C1 segment of cervical spinal cord (tissue), 14 donors: ENCODE measurements at places on chromosomes 7 and 10.

- DNase-seq: no peak
Observed at GRCh38 chr7:6402041-6402440, 45.7 kb downstream of the DAGLB start.

GRCh38 chr7:142590830-142591457 lies 158.3 kb upstream of the PRSS1 start:
- DNase-seq: no peak

DNA sequence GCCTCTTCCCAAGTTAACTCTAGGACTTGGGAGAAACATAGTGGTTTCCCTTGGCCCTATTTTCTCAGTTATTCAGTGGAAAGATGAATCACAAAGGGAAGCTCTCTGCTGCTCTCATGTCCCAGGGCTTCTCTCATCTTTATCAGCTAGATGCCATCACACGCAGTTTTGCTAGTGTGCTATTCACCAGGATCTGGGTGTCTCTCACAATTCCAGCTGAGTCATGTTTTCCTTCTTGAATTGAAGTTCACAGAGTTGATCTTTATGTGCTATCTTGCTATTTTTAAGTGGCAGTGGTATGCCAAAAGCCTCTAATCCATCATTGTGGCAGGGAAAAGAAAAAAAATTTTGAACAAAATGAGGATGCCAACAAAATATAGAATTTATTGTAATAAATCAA lies 101.3 kb downstream of the TWIST1 start:
- no peak for DNase-seq

- no peak for DNase-seq
Observed at GRCh38 chr10:87635498-87636312, 24.0 kb upstream of the PAPSS2 start.

GRCh38 chr10:109851616-109852474 lies 71.5 kb downstream of the XPNPEP1 start:
- DNase-seq: no peak

DNA sequence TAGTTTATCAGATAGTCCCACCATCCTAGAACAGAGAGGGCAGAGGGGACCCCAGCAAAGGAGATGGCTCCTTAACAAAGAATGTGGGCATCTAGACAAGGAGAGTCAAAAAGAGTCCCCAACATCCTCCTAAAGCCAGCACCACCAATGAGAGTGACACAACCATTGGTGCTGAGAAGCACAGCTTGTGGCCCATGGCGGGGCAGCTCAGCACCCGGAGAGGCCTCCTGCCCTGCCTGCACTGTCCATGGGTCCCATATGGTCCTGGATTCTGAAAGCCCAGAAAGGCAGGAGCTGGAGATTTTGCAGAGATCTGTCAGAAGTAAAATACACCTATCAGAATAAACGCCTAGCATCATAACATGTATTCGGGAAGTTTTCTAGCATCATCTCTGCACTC lies 311.8 kb upstream of the ZNF32 start:
- no peak for DNase-seq

DNA sequence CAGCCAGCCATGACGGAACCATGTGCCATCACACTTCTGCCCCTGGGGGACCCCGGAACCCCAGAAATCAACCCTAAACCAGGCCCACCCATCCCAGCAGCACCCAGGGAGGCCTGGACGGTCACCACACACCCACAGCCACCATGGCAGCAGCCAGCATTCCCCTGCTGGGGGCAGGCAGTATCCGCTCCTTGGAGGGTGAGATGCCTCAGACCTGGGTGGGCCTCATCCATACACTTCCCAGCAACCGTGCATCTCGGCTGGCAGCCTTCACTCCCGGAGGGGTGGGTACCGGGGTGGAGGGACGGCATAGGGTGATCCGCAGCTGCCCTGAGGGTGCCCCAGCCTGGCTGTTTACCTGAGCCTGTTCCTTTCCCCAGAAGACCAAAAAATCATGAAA lies 69.1 kb upstream of the FAM20C start:
- no peak for DNase-seq

GRCh38 chr10:57992321-57993077 lies 275.2 kb downstream of the IPMK start:
- DNase-seq: no peak

DNA sequence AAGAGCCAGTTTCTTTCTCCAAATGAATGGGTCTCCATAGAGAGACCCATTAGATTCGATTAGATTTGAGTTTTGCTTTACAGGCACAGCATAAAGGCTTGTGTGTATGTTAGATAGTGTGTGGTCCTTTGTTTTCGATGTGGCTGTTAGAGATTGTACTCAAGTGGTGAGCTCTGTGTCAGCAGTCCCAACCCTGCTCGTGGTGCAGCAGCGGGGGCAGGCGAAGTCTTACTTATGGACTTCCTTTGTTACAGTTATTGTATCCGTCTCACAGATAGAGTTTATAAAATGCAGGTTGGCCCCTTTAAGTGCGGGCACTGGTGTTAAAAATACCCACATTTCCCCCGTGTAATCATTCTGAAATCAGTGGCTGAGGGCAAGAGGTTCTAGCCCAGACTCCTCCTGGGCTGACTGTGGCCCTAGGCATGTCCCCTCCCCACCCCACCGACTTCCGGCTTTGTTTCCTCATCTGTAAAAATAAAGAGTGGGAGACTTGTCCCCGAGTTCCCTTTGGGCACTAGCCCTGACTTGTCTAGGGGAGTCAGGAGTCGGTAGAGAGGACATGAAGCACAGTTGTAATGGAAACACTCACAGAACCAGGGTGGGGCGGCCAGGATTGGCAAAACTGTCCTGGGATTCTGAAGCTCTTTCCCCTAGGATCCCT lies 28.6 kb downstream of the MTURN start:
- DNase-seq: no peak

GRCh38 chr10:44564790-44565189 lies 179.9 kb upstream of the CXCL12 start:
- no peak for DNase-seq

DNA sequence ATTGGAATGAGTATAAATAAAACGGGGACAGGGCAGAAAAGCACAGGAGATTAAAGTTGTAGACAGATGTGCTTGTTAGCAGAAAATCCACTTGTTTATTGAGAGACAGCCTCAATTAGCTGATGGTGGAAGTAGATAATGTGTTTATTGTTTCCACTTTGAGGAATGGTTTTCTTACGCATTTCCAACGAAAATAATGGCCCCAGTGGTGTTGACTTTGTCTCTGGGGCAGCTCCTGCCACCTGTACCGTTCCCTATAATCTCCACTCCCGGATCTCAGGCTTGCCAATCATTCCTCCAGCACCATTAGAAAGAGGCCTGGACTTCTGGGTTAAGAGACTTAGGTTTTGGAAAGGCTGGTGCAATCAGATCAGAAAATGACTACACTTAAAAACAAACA lies 638.7 kb downstream of the PARD3 start:
- DNase-seq: no peak

GRCh38 chr7:98251231-98251600 lies 816 bp downstream of the TECPR1 start:
- DNase-seq: no peak

- peak; percentile 87 for DNase-seq
Observed at GRCh38 chr10:102117391-102118159, 2.6 kb downstream of the LDB1 start.

GRCh38 chr7:44188480-44189225 lies 586 bp downstream of the GCK start:
- DNase-seq: no peak

DNA sequence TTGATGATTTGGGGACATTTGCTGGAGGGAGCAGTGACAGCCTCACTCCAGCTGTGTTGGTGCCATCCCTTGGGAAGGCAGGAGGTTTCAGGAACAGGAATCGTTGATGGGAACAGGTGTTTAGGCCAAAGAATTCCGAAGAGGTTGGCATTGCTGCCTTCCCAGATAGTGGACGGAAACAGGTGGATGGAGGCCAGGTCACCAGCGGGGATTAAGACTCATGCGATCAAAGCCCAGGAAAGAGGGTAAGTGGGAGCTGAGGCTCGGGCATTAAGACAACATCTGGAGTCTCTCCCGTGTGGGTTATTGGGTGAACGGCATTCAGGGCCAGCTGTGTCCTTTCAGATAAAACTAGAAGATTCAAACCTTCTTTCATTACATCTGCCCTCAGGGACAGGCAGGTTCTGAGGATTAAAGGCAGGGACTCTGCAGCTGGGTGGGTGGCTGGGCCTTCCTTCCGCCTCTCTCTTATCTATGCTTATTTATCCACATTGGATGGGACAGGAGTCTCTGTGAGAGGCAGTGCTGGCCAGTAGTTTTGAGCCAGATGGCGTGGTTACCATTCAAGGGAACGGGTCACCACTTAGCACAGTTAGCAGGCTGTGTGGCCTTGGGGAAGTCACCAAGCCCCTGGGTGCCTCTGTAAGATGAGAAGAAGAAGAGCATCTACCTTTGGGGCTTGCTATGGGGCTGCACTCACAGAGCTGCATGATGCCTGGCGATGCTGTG lies 67.6 kb downstream of the INSIG1 start:
- no peak for DNase-seq

DNA sequence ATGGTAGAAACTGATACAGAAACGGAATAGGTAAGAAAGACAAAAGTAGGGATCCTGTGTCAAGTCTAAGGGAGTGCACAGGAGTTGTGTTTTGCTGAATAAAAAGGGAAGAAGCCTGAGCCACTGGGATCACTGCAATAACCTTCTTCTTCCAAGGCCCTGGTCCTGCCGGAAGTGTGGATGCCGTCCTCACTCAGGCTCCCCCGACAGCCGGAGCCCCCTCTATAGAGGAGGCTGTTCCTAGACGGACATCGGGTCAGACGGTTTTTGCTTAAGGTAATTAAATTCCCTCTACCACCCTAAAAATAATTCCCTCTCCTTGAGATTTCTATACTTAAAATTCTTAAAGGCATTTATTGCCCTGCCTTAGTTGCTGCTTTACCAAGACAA lies 566.9 kb downstream of the PTPRN2 start:
- DNase-seq: no peak

DNA sequence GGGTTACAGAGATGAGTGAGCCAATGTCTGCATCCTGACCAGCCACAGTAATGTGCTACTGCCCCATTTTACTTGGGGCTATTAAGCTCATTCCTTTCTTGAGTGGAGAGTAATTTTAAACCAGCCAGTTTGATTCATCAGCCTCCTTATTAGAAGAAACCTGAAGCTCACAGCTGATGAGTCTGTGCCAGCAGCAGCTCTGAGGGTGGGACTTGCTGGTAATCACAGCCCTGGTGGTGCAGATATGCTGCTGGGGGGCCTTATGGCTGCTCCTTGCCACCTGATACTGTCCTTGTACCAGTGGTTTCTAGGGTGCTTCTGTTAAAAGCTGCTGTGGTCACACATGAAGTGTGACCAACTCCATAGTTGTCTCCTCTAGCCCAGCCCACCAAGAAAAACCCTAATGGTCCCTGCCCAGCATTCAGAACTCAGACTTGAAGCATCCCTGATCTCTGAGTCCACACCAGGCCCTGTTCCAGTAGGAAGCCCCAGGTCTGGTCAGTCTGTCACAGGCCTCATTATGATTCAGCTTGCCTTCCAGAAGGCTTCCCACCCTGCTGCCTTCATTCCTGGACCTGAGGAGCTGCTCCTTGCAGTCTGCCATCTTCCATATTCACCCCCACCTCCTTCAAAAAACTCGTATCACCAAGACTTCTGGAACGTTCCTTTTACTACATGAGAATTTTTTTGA lies 28.9 kb upstream of the RBM20 start:
- no peak for DNase-seq
